NCI-H526 (cell line): ENCODE measurements at places on chromosomes 3 and 15.

DNA sequence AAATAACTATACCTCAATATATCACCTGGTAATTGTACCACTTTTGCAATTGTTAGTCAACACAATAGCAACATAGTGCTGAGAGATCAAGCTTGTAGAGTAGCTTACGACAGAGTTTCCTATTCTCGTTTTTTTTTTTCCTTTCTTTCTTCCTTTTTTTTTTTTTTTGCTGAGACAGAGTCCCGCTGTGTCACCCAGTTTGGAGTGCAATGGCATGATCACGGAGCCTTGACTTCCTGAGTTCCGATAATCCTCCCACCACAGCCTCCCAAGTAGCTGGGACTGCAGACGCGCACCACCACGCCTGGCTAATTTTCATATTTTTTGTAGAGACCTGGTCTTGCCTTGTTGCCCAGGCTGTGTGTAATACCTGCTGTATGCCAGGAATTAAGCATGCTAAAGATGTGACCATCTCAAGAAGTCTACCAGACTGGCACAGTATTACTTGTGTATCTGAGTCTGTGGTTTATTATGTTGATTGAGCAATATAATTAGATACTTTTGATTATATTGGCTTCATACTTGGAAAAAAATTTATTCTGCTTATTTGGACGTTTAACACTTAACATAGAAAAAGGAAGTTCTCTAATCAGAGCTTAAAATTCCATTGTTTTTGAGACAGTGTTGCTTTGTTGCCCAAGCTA lies 3.0 kb downstream of the SELENOT start:
- DNase-seq: no peak

GRCh38 chr3:99365396-99365795 lies 273.0 kb upstream of the COL8A1 start:
- no peak for DNase-seq

- no peak for DNase-seq
Observed at GRCh38 chr15:57780471-57780870, 74.0 kb downstream of the POLR2M start.

- no peak for DNase-seq
Observed at GRCh38 chr3:9244495-9245183, 4.8 kb downstream of the SRGAP3 start.

DNA sequence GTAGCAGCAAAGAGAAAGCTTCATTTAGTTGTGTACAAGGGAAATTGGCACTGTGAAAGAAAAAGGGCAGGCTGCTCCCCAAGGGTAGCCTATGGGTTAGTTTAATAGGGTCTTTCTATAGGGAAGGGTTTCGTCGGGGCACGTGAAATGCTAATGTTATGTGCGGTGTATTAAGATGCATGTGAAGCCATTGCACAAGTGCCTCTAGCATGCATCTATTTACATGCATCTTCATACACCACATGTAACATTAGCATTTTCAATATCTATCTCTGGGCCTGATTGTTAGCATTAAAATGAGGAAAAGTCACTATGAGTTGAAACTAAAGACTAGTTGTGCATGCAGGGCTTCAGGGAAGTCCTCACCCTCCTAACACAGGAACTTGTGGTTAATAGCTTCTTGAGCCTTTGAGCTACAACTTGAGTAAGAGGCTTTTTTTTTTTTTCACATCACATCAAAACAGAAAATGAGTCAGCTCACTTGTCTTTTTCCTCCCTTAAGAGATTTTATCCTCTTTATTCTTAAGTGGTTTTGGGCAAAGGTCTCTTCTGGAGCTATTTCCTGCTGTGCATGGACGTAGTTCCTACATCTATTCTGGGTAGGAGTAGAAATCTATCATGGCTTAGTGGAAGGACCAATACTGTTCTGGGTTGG lies 613.4 kb downstream of the ZPLD1 start:
- no peak for DNase-seq

- DNase-seq: no peak
Observed at GRCh38 chr3:49476563-49476962, 6.5 kb downstream of the DAG1 start.

DNA sequence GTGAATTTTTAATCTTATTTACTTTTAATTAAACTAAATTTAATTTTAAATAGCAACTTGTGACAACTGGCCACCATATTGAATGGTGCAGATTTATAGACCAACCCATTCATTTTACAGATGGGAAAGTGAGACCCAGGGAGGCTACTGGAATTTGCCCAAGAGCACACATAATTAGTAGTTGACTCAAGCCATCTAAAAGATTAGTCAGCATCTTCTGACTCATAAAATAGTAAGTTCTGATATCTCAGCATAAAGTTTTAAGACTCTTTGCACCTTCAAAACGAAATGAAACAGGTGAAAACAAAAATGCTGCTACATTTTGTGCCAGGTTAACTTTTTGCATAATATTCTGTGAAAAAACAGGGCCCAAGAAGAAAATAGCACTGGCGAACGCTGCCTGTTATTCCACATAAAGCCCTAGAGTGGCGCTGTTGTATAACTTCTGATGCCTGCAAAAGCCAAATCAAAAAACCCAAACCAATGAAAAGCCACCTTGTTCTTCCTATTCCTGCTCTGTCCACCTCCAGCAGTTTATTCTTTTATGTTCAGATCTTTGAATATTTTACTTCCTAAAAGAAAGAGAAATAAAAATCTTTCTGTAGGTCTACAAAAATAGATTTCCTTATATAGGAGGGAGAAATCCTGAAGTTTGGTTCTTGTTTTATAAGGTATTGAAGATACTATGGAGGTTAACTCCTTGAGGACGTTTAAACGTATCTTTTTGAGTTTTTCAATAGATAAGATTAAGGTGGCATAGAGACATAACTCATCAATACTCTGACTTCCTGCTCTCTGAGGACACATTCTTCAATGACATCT lies 62.8 kb downstream of the OTOL1 start:
- peak; percentile 71 for DNase-seq

- peak; percentile 81 for DNase-seq
Observed at GRCh38 chr15:40891810-40892446, 2.3 kb upstream of the VPS18 start.

- no peak for DNase-seq
Observed at GRCh38 chr3:14522129-14522691, 17.9 kb downstream of the GRIP2 start.

DNA sequence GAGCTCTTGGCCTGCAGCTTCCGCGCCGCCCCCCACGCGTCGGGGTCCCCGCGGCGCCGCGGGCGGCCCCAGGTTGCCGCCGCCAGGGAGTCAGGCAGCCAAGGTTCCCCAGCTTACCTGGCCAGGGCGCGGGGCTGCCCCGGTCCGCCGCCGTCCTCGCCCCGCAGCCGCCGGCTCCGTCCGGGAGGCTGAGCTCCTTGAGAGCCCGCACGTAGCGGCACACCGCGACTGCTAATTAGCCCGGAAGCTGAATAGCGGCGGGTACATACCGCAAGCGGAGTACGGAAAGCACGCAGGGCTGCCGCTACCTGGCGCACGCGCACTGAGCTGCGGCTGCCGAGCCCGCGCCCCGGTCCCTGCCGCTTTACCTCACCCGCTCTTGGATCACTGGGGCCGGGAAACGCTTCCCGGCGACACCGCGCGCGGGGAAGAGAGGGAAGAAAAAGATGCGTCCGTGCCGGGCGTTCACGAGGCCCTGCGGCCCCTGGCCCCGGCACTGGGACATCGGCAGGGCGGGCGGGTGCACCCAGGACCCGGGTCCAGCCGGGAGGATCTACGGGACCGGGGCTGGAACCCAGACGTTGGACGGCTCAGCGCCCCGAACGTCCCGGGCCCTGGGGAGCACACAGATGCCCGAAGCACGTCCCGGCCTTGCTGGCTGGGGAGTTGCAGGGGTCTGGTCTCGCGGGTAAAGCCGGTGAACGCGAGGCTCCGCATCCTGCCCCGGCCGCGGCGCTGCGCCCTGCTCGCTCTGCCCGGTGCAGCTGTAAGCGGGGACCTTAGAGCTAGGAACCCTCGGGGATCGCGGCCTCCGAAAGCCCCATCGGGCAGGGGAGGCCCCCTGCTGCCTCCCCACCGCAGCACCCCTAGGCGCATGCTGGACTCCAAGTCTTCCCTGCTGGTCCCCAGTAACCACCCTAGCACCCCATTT lies at the start of gene GOLGA8B:
GOLGA8B (minus strand) TSS at position 253 of the 931 bp plus-strand sequence. CDS start 47,739 bp downstream, outside the sequence.
- DNase-seq: peak; percentile 7

DNA sequence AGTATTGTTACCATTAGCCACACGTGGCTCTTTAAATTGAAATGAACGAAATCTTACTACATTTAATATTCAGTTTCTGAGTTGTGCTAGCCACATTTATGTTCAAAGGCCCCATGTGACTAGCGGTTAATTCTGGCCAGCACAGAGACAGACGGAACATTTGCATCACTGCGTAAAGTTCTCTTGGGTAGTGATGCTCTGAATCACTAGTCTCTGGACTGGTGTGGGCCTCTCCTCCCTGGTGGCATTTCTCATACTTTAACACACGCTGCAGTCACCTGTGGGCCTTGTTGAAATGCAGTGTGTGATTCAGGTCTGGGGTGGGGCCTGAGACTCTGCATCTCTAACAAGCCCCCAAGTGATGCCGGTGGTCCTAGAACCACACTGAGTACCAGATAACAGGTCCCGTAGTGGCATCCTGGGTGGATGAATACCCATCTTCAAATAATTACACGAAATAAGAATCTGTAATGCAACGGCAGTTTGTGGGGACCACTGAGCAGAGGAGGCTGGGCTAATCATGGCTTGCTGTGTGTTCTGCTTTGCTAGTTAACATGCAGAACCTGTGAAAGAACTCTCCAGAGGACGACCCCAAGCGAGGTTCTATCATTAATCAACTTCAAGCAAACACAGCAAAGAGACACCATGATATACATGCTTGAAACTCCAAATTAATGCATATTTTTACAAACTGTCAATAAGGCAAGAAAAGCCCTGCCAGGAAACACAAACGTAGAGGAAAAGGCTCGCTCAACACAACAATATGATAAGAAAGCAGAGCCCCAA lies 623.8 kb downstream of the FOXP1 start:
- DNase-seq: no peak

GRCh38 chr3:13884851-13885703 lies 5.2 kb upstream of the WNT7A start:
- DNase-seq: peak; percentile 77

DNA sequence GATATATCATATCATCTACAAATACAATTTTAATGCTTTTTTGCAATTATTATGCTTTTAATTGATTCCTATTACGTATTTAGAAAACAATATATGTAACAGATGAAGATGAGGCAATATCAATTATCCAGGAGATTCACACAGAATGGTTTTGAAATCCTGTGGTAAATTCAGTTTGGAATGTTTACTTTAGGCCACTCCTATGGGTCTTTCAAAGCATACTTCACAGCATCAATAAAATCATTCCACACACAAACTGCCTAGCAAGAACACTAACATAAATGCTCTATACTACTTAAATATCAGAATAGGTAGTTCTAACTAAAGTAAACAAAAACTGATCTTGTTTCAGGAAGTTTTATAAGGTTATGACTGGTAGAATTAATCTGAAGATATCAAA lies 90.5 kb downstream of the FAM227B start:
- DNase-seq: no peak

DNA sequence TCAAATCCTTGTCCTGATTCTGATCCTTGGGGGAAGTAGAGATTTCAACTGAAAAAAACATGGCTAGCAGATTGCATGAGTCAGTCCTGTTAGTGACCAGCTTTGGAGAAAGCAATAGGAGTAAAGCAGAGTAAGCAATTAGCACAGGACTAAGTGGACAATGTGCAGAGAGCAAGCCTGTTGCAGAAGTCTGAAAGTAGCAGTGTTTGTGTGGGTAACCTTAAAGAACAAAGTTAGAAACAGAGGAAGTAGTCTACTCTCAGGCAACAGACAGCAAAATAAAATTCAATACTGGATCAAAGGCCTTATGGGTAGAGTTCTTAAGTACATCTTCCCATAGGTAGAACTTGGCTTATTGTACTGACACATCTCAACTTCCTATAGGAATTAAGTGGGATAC lies 916.8 kb downstream of the CADM2 start:
- no peak for DNase-seq

GRCh38 chr15:89668171-89668570 lies 11.0 kb downstream of the PLIN1 start:
- DNase-seq: no peak

DNA sequence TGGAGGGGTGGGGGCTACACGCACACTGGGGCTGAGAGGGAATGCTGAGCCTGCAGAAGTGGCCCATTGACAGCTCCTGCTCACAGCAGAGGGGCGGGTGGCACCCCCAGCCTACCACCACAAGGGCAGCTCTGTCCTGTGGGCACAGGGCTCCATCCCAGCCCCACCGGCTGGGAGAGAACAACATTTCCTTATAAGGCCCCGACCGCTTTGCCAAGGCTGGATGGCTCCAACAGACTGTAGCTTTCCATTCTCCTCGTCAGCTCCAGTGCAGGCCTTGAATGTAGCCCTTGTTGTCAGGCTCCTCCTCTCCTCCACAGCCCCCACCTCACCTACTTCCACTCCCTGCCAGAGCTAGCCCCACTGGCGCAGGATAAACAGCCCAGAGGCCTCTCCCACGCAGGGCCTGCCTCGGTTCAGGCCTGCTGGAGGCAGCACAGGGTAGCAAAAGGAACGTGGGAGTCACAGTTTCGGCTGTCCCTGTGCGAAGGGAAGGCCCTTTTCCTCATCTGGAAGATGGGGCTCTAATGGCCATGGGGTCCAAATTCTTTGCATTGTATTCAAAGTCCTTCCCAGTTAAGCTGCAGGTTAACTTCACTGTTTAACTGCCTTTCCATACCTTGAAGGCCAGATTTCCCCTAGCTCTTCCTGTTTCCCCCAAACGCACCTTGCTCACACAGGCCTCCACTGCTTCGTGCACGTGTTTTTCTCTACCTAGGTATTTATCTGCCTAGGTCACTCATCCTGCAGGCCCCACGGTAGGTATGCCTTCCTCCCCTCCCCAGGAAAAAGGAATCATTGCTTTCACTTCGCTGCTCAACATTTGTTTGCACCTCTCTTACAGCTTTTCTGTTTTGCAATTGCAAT lies 101.6 kb upstream of the LPP start:
- peak; percentile 53 for DNase-seq

DNA sequence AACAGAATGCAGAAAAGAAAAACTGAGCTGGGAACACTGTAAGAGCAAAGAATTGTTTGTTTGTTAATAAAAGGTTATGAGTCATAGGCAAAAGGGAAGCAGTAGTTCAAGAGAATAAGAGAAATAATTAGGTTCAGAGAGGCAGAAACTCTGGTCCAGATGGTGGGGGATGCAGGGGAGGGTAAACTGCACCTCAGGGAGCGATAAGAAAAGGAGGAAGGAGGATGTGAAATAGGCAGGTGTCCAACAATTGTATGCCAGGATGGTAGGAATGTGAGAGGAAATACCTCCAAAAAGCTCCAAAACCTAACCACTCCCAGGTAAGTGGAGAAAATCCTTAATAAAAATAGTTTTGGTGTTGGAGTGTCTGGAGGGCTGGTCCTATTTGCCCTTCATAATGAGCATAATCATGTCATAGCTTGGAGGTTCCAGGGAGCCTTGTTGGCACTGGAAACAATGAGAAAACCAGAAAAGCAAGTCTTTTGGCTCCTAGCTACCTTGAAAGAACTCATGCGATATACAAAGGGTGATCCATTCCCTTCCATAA lies 405.4 kb upstream of the TBL1XR1 start:
- DNase-seq: no peak

- DNase-seq: no peak
Observed at GRCh38 chr15:93417631-93418030, 328.6 kb upstream of the RGMA start.
